ENCODE measurements at places on chromosomes 11 and 22. TPM values are rescaled to one million over a fixed set of nuclear protein-coding genes. Genes with fewer than 3 reads are reported as not detected.

The SCUBE2 gene
- total RNA-seq, result 4.1 TPM

The MUC15 gene
- total RNA-seq, result not detected

The MMP20 gene
- total RNA-seq, result not detected

The RTN4R gene
- total RNA-seq, result 0.78 TPM

The SCN4B gene
- 10.8 TPM for total RNA-seq

The OR52N4 gene
- total RNA-seq, result not detected

The OR51E2 gene
- not detected for total RNA-seq

GRCh38 chr11:128749974-128750373 is 56.1 kb downstream of the FLI1 start:
- no peak for DNase-seq

DNA sequence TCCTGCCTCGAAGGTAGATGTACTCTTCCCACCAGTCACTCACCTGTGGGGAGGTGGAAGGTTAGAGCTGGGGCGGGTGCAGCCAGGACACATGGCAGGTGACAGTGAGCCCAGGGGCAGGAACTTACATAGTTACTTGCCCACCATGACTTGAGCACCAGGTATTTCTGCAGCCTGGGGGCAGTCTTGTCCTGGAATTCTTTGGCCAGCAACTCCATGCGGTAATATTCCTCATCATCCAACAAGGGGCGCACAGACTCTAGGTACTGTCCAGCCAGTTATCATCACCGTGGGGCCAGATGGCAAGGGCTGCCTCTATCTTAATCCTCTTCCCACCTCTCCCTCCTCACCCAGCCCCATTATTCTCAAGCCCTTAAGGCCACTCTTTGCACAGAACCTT is 2.2 kb downstream of the CPT1B start:
- no peak for DNase-seq

GRCh38 chr11:118622376-118623268 is 15.2 kb downstream of the PHLDB1 start:
- peak; percentile 67 for DNase-seq

GRCh38 chr11:44671234-44671633 is 55.5 kb upstream of the TSPAN18 start:
- DNase-seq, result no peak

DNA sequence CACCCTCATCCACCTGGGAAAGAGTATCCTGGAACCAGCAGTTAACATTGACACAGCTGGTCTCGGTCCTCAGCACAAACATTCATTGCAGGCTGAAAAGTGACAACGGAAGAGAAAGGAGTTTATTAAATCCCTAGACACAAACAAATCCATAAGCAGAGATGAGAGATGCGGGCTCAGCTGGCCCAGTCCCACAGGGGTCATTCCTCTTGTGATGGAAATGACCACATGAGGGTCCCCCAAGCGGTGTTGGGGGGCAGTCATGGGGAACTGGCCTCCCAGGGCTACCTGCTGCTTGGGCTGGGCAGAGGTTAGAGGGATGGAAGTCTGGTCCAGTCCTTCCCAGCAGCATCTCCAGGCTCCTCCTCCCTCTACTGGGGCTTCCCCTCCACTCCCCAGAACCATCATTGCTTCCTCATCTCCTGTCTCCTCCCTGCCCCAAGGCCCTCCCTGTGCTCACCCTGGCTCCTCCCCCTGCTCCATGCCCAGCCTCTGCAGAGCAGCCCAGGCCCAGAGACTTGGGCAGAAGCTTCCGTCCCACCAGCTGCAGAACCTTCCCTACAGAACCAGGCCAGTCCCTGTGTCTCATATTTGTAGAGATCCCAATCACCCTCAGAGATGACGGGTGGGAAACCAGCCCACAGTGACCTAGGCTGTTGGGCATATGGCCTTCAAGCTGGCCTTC is 5.4 kb upstream of the IGLL5 start:
- no peak for DNase-seq

DNA sequence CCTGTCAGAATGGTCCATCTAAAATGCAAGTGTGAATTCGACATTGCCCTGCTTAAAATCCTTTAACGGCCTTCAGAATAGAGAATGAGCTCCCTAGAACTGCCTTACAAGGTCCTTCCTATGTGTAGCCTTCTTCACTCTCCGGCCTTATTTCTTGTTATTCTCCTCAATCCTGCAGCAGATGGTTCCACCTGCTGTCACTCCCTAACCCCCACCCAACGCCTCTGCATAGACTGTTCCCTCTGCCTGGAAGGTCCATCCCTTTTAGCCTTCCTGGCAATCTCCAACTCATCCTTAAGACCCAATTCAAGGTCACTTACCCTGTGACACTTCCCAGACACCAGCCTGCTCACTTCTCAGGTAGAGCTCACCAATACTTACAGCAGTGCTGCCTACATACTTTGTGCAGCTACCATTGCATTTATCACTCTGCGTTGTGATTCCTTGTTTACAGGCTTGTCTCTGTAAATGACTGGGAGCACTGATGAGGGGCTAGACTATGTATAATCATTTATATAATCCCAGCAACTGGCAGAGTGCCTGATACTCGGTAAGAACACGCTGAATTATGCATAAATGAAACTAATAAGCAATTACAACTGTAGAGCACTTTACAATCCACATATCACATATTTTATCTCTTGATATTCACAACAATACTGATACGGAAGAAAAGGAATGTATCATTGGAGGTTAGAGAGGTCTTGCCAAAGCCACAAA is 58.9 kb downstream of the CLPB start:
- no peak for DNase-seq

DNA sequence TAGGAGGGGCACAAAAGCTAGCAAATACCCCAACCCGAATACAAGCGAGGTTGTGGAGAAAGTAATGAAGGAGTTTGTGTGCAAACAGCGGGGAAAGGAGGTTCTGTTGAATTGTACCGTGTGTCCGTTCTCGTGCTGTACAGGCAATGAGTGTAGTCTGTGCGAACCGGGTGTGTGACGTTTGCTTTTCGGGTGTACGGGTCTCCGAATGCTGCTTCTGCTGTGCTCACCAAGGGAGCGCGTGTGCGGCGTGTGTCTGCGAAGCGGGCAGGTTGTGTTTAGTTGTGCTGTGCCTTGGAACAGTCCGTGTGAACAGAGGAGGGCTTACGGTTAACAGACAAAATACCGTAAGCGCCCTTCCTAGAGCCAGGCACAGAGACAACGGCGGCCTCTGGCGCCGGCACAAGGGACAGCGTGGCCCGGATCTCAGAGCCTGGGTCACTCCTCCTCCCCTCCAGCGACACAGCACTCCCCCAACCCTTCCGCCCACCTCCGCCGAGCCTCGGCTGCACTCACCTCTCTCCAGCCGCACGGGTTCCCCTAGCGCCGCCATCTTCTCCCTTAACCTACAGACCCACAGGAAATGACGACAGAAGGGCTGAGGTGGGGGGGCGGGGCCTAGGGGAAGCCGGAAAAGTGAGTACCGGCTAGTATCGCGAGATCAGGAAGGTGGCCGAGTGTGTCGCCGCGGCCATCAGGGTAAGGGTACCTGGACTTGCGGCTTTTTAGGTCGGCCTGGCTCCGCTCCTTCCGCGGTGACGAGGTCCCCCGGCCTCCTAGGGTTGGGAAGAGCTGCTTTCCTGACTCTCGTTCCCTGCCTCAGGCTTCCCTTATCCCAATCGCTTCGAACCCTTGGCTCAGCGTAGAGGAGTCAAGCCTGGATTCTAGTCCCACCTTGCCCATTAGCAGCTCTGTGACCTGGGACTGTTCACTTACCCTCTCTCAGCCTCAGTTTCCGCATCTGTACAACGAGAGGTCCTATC is at the start of gene LIN7C:
TSS of gene LIN7C (minus strand) at position 570 of the 983 bp plus-strand sequence. CDS start at position 553, 17 bp downstream.
- peak; percentile 94 for DNase-seq

- DNase-seq, result no peak
Observed at GRCh38 chr22:30188911-30189310, 57.6 kb downstream of the LIF start.

- no peak for DNase-seq
Observed at GRCh38 chr11:124085583-124085982, 29.7 kb upstream of the VWA5A start.

DNA sequence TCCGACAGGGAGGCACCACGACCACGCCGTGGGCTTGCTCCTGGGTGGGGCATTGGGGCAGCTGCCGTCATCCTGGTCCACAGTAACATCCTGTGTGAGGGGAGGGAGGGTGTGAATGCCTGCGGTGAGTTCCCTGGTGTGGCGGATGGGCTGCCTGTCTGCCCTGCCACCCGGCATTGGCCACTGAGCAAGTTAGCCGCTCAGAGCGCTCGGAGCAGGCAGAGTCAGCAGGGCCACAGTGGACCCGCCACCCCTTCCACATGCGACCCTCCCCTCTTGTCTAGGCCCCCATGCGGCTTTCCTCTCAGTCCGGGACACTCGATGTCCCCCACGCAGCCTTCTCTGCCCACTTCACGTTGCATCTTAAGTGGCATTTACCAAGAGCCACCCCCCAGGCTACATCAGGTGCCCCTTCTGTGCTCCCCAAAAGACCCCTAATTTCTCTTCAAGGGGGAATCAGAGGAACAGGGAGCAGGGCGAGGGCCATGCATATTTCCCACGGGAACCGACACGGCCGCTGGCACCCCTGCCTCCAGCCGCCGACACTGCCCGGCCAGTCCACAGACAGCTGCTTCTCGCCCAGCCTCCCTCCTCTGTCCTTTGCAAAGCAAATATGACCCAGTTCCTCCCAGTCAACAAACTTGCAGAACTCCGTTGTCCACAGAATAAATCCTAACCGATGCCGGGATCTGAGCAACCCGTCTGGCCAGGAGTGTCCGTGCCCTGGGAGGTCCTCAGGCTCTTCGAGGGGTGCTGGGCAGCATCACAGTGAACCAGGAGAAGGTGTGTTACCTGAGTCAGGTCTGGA is 1482.1 kb downstream of the TBC1D22A start:
- no peak for DNase-seq

DNA sequence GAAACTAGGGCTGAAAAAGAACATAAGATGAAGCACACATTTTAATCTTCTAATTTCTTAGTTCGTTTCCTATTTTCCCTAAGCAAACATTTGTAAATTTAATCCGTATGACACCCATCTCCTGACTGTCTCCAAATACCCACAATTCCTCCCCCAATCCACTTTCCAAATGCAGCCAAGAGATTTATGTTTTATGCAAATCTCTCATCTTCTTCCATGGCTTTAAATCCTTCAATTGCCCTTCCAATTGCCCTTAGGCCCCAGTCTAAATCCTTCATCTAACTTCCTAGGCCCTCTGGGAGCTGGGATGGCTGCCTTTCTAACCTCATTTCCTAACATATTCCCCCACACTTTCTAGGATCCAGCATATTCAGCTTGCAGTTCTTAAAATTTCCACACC is 18.0 kb upstream of the POU2AF1 start:
- no peak for DNase-seq

GRCh38 chr11:1623716-1624115 is 1.8 kb upstream of the KRTAP5-4 start:
- no peak for DNase-seq

- no peak for DNase-seq
Observed at GRCh38 chr22:45769569-45770210, 98.1 kb downstream of the ATXN10 start.

- DNase-seq, result no peak
Observed at GRCh38 chr11:132093536-132094259, 723.3 kb downstream of the NTM start.

GRCh38 chr11:126489836-126490660 is 134.6 kb downstream of the ST3GAL4 start:
- no peak for DNase-seq

- peak; percentile 55 for DNase-seq
Observed at GRCh38 chr22:29311464-29312217, 3.9 kb downstream of the RASL10A start.

DNA sequence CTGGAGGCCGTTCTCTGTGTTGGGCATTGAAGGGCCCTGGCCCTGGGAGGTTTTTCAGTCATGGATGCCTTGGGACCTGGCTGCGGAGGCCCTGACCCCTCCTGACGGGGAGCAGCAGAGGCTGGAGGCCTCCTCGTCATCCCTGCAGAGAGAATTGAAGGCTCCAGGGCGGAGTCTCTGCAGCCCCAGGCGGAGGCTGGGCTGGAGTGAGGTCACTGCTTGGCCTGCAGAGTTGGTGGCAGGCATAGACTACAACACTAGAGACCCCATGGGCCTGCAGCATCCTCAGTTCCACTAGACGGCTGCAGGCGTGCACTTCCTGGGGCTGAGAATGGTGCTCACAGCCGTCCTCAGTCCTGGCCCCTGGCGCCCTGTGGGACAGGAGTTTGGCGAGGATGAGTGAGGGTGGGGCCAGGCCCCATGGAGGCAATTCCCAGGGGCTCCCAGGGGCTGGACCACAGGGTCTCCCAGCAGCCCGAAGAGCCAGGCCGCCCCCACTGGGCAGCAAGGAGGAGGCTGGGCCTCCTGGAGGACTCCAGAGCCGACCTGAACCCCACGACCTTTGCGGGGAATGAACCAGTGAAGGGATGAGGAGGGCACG is 1194.9 kb downstream of the BRD1 start:
- no peak for DNase-seq

DNA sequence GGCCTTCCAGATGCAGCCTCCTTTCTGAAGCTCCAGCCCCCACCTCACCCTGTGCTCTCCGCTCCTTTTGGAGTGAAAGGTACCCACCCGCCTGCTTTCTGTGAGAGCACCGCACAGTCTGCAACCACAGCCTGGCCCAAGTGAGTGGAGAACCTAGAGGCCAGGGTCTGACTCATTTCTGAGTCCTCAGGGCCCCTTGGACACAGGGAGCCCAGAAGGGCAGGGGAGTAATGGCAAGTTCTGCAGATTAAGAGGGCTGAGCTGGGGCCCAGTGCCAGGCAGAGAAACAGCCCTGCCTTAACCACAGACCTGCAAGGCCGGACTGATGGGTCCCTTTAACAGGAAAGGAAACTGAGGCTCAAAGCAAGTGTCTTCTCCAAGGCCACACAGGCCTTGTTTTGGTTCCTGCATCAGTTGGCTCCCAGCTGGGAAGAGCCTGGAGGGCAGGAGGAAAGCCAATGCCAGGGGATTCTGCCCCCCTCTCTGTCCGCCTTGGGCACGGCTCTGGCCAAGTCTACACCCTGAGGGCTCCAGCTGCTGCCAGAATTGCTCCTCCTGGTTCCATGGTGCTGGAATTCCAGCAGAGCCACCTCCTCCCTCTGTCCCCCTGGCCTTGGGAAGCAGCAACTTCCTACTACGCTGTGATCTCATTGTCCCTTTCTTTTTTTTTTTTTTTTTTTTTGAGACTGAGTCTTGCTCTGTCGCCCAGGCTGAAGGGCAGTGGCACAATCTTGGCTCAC is 55.1 kb downstream of the CYTH4 start:
- no peak for DNase-seq

DNA sequence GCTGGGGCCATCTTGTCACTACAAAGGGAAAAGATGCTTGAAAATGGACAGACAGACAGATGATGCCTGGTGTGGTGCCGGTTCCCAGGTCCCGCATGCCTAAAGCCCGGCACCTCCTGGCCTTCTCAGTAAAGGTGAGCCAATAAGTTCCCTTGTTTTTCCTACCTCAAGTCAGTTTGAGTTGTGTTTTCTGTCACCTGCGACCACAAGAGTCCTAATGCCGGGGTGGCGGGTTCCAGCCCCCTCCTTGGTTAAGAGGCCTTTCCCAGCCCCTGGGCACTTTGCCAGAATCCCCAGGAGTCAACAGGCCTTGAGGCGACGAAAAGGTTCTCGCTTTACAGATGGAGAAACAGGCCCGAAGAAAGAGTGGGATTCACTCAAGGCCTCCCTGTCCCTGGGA is 9.0 kb downstream of the FGF19 start:
- DNase-seq, result no peak

- peak; percentile 67 for DNase-seq
Observed at GRCh38 chr11:124402326-124402922, 3.6 kb upstream of the OR8B3 start.

All from heart right ventricle (tissue), 16 donors.